ENCODE measurements at places on chromosomes 16 and 17. TPM values are rescaled to one million over a fixed set of nuclear protein-coding genes. Genes with fewer than 3 reads are reported as not detected.

- peak overlapping the region; percentile 65 for H3K27ac ChIP-seq
- peaks cover 16% of the 10 kb centered on the region for H3K4me1 ChIP-seq
- peak overlapping the region; percentile 87 for H3K4me3 ChIP-seq
- peaks cover 56% of the 10 kb centered on the region for H3K27me3 ChIP-seq
These were observed 4.0 kb downstream of the NOG start for GRCh38 chr17:56597495-56597990.

The SEZ6 gene
- 11.5 TPM for total RNA-seq

GRCh38 chr17:69333561-69333960, 6.6 kb upstream of the ABCA5 start:
- no peaks in the 10 kb centered on the region for H3K4me1 ChIP-seq
- no peak overlapping the region for H3K4me3 ChIP-seq
- no peaks in the 10 kb centered on the region for H3K27me3 ChIP-seq
- no peaks in the 10 kb centered on the region for H3K36me3 ChIP-seq

The KRTAP17-1 gene
- not detected for total RNA-seq

- H3K27me3 ChIP-seq, result no peaks in the 10 kb centered on the region
- H3K4me1 ChIP-seq, result peaks cover 21% of the 10 kb centered on the region
- H3K27ac ChIP-seq, result no peak overlapping the region
- peaks cover 28% of the 10 kb centered on the region for H3K36me3 ChIP-seq
- DNase-seq, result no peak
- no peak overlapping the region for H3K4me3 ChIP-seq
These were observed 32.4 kb downstream of the XPO6 start for GRCh38 chr16:28179354-28179753.

DNA sequence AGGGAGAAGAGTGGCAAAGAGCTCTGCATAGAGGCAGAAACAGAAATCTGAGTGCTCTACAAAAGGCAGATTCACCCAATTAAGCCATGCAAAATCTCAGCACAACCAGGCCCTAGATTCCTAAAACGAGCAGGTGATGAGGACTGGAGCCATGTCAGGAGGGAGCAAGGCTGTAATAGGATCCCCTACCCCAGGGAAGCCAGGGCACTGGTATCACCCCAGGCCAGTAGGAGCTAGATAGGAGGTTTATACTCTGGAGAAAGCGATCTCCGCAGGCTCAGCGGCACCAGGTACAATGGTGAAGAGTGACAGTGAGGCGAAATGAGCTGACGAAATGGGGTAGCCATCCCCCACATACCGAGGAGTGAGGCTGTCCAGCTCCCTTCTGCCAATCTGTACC, 171.5 kb downstream of the PARN start:
- peaks cover 11% of the 10 kb centered on the region for H3K4me1 ChIP-seq
- H3K27ac ChIP-seq, result peak overlapping the region; percentile 13
- H3K36me3 ChIP-seq, result peaks cover 26% of the 10 kb centered on the region

- no peak for DNase-seq
- peak overlapping the region; percentile 78 for H3K4me3 ChIP-seq
- peaks cover 8% of the 10 kb centered on the region for H3K27me3 ChIP-seq
- peaks cover 11% of the 10 kb centered on the region for H3K4me1 ChIP-seq
- H3K36me3 ChIP-seq, result peaks cover 3% of the 10 kb centered on the region
- H3K27ac ChIP-seq, result no peak overlapping the region
These were observed 1.3 kb upstream of the CENPV start for GRCh38 chr17:16354585-16354984.

- peaks cover 14% of the 10 kb centered on the region for H3K4me1 ChIP-seq
- peak overlapping the region; percentile 65 for H3K4me3 ChIP-seq
- H3K36me3 ChIP-seq, result no peaks in the 10 kb centered on the region
- H3K27me3 ChIP-seq, result peaks cover 38% of the 10 kb centered on the region
These were observed 1.5 kb upstream of the CPNE7 start for GRCh38 chr16:89573826-89574680.

The NEK8 gene
- total RNA-seq, result 8.7 TPM

GRCh38 chr17:56018211-56018610, 135.1 kb upstream of the ANKFN1 start:
- peaks cover 9% of the 10 kb centered on the region for H3K27me3 ChIP-seq
- DNase-seq, result no peak
- no peaks in the 10 kb centered on the region for H3K4me1 ChIP-seq

- H3K27me3 ChIP-seq, result no peaks in the 10 kb centered on the region
- DNase-seq, result no peak
- H3K4me3 ChIP-seq, result no peak overlapping the region
- H3K4me1 ChIP-seq, result peaks cover 48% of the 10 kb centered on the region
These were observed 62.6 kb downstream of the TUBD1 start for GRCh38 chr17:59830007-59830630.

DNA sequence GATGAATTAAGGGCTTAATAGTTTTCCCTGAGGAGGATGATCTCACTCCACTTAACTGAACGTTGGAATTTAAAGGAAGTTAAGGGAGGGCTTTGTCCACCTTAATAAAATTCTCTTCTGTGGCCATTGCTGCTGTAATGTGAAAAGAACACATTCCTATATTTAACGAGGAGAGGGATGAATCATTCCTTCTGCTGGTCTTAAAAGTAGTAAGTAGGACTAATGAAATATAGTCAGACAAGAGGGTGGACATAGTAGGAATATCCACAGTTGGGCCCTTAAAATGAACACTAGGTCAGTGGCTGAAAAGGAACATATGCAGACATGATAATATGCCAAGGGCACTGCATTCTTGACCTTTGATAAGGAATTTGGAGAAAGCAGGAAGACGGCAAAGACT, 405.6 kb downstream of the PMP22 start:
- no peak overlapping the region for H3K4me3 ChIP-seq
- peaks cover 6% of the 10 kb centered on the region for H3K27me3 ChIP-seq
- no peak for DNase-seq
- H3K36me3 ChIP-seq, result no peaks in the 10 kb centered on the region
- H3K4me1 ChIP-seq, result peaks cover 16% of the 10 kb centered on the region

DNA sequence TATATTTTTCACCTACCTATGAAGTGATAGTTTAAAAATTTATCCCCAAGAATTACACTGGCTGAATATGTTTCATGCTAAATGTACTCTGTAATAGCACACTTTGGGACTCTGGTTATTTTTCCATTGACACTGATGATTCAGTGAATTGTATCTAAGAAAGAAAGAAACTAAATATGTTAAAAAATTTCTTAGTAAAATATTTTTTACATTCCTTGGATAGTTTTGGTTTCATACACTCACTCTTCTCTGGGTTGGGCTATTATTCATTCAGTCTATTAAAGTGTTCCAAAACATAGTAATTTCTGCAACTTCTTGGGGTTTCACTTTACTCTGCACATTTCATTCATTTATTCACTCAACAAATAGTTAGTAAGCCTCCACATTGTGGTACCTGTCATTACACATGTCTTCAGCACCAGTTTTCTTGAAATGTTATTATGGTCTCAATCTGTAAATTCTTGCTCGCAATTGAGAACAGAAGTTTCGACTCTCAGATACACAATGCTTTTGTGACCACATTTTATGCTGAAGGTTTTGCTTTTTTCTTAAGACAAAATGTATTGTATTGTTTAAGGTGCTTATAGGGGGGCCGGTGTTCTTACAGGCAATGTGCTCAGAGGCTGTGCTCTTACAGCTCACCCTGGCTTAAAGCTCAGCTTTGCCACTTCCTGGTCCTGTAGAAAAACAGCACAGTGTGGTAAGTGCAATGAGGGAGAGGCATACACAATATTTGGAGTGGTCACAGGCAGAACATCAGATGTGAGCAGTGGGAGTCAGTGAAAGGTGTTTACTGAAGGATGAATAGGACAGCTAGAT, 17.4 kb downstream of the CNTNAP4 start:
- no peaks in the 10 kb centered on the region for H3K36me3 ChIP-seq
- DNase-seq, result no peak
- H3K27ac ChIP-seq, result no peak overlapping the region
- H3K27me3 ChIP-seq, result peaks cover 2% of the 10 kb centered on the region
- H3K4me1 ChIP-seq, result no peaks in the 10 kb centered on the region

GRCh38 chr17:72476134-72476533, 355.3 kb downstream of the SOX9 start:
- peaks cover 55% of the 10 kb centered on the region for H3K4me1 ChIP-seq
- H3K4me3 ChIP-seq, result peak overlapping the region; percentile 74
- H3K36me3 ChIP-seq, result peaks cover 4% of the 10 kb centered on the region
- no peaks in the 10 kb centered on the region for H3K27me3 ChIP-seq

The TBC1D3I gene
- 0.24 TPM for total RNA-seq

DNA sequence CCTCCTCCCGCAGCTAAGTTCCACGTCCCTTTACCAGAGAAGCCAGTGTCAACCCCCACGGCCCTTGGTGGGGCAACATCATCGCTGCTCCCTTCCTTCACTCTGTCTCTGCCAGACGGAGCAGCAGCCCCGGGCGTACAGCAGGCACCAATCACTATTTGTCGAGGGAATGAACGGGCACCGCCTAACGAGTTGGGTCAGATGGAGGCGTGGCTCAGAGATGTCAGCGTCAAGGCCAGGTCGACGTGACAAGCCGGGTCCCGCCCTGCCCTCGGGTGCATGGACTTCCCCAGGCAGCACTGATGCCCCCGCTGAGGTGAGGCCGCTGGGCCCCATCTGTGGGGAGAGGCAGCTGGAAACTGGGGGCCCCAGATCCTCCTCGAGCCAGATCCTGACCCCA, 50.0 kb downstream of the CBFA2T3 start:
- H3K27me3 ChIP-seq, result no peaks in the 10 kb centered on the region
- no peak for DNase-seq
- no peaks in the 10 kb centered on the region for H3K36me3 ChIP-seq

DNA sequence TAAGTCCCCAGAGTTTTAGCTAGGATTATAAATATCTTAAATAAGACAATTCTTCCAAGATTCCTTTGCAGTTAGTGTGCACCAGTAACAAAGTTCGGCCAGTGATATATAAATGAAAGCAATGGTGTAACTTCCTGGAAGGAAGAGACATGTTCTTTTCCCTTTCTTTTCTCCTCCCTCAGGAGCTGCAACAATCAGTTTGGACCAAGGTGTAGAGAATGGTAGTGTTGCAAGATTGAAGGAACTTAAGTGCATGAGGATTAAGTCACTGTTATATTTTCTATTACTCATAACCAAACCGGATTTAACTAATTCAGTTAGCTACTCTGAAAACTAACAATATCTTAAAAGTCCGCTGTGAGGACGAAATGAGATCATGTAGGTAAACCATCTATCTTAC, 68.9 kb upstream of the KCNJ16 start:
- DNase-seq, result no peak
- H3K27ac ChIP-seq, result no peak overlapping the region
- H3K4me1 ChIP-seq, result no peaks in the 10 kb centered on the region
- H3K27me3 ChIP-seq, result no peaks in the 10 kb centered on the region
- no peaks in the 10 kb centered on the region for H3K36me3 ChIP-seq
- H3K4me3 ChIP-seq, result no peak overlapping the region

The CCL4 gene
- total RNA-seq, result not detected

DNA sequence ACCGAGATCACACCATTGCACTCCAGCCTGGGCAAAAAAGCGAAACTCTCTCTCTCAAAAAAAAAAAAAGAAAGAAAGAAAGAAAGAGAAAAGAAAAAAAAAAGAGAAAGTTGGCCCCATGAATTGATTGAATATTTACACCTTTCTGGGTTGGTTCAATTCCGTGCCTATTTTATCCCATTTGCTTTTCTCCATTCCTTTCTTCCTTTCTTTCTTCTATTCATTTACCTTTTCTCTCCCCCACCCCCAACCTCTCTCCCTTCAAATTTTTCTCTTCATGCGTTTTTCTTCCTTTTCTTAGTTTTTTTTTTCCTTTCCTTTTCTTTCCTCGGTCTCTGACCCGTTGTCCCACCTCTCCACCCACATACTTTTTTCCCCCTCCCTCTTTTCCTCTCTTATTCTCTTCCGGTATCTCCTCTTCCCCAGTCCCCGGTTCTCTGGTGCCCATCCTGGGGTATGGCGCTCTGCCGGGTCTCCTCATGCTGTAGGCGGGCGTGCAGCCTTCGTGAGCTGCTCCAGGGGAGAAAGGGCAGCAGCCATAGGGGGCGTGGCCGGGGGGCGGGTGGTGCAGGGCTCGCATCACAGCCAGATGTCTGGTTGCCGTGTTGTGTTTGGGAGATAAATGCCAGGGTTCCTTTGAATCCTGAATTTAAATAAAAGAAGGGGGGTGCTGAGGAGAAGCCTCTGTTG, 5.3 kb upstream of the COL1A1 start:
- H3K27me3 ChIP-seq, result peaks cover 42% of the 10 kb centered on the region
- DNase-seq, result no peak
- peaks cover 65% of the 10 kb centered on the region for H3K4me1 ChIP-seq
- H3K4me3 ChIP-seq, result peak overlapping the region; percentile 68
- peak overlapping the region; percentile 29 for H3K27ac ChIP-seq
- H3K36me3 ChIP-seq, result no peaks in the 10 kb centered on the region

The POLR2A gene
- 175 TPM for total RNA-seq

- H3K4me3 ChIP-seq, result no peak overlapping the region
- H3K36me3 ChIP-seq, result no peaks in the 10 kb centered on the region
- peaks cover 8% of the 10 kb centered on the region for H3K4me1 ChIP-seq
- H3K27me3 ChIP-seq, result peaks cover 24% of the 10 kb centered on the region
- no peak for DNase-seq
These were observed 521.5 kb upstream of the ZFHX3 start for GRCh38 chr16:73569266-73569980.

- no peak overlapping the region for H3K4me3 ChIP-seq
- no peaks in the 10 kb centered on the region for H3K36me3 ChIP-seq
- no peak overlapping the region for H3K27ac ChIP-seq
- H3K27me3 ChIP-seq, result peaks cover 27% of the 10 kb centered on the region
- peaks cover 28% of the 10 kb centered on the region for H3K4me1 ChIP-seq
- no peak for DNase-seq
These were observed 597.7 kb downstream of the TOX3 start for GRCh38 chr16:51949282-51949681.

The VAC14 gene
- total RNA-seq, result 39.5 TPM

GRCh38 chr16:1441391-1441829, 2.9 kb downstream of the CCDC154 start:
- DNase-seq, result no peak
- H3K36me3 ChIP-seq, result no peaks in the 10 kb centered on the region
- H3K27ac ChIP-seq, result no peak overlapping the region
- H3K27me3 ChIP-seq, result no peaks in the 10 kb centered on the region
- H3K4me1 ChIP-seq, result no peaks in the 10 kb centered on the region
- H3K4me3 ChIP-seq, result no peak overlapping the region

- peaks cover 5% of the 10 kb centered on the region for H3K4me1 ChIP-seq
- H3K4me3 ChIP-seq, result no peak overlapping the region
- H3K27me3 ChIP-seq, result peaks cover 14% of the 10 kb centered on the region
- no peak overlapping the region for H3K27ac ChIP-seq
- DNase-seq, result no peak
These were observed 46.0 kb upstream of the ERCC4 start for GRCh38 chr16:13873835-13874438.

- H3K27me3 ChIP-seq, result no peaks in the 10 kb centered on the region
- no peak for DNase-seq
- H3K4me1 ChIP-seq, result no peaks in the 10 kb centered on the region
- no peak overlapping the region for H3K27ac ChIP-seq
- no peak overlapping the region for H3K4me3 ChIP-seq
These were observed 2255.3 kb downstream of the TP53TG3F start for GRCh38 chr16:35714665-35715064.

DNA sequence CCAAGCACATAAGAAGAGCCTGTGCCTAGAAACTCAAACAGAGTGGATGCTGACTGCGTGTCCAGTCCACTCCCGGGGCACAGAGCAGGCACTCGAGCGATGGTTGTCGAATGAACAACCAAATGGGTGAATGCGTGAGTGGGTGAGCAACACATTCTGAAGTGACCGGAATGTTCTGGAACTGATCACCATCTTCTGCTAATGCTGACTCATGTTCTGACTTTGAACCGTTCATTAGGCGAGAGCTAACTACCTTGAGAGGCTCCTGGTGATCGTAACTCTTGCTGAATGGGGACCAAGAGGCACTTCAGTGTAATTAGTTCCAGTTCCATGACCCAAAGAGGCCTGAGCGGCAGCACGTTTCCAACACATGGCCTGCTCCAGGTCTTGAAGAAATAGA, 37.9 kb downstream of the IRF8 start:
- H3K36me3 ChIP-seq, result no peaks in the 10 kb centered on the region
- peaks cover 4% of the 10 kb centered on the region for H3K4me1 ChIP-seq
- H3K27me3 ChIP-seq, result peaks cover 59% of the 10 kb centered on the region
- DNase-seq, result no peak
- no peak overlapping the region for H3K4me3 ChIP-seq
- no peak overlapping the region for H3K27ac ChIP-seq

Measured in type B pancreatic cell (in vitro differentiated cells).